ENCODE measurements at places on chromosomes 1 and 21.
A peak's percentile ranks its signal among the peaks of the same experiment; 100 is the strongest.

GRCh38 chr1:66132324-66132723 is 339.6 kb downstream of the PDE4B start:
- no peak for DNase-seq

- DNase-seq, result no peak
These were observed 91.9 kb upstream of the PLXNA2 start for GRCh38 chr1:208336137-208336518.

- no peak for DNase-seq
These were observed 108.1 kb downstream of the MAP3K21 start for GRCh38 chr1:233435622-233436021.

GRCh38 chr1:181126871-181127587 is 38.5 kb downstream of the IER5 start:
- peak; percentile 48 for DNase-seq

- no peak for DNase-seq
These were observed 10.6 kb upstream of the CAPZB start for GRCh38 chr1:19495799-19496526.

- DNase-seq, result no peak
These were observed 59.8 kb downstream of the ADCY10 start for GRCh38 chr1:167854184-167854583.

GRCh38 chr1:115258302-115258866 is 79.7 kb downstream of the NGF start:
- DNase-seq, result no peak

DNA sequence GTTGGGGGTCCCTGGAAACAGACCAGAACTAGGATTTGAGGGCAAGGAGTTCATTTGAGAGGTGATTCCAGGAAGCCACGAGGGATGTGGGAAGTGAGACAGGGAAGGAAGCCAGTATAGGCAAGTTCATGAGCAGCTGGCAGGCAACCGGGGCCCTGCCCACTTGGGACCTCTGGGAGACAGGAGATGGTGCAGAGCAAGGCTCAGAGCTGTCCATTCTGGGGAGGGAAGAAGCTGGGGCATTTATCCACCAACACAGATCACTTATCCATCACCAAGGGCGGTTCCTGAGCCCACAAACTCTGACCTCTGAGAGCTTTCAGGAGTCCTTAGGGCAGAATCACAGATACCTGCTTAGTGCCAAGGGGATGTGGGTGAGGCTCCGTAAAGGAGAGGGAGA is 16.8 kb downstream of the EDN2 start:
- DNase-seq, result no peak

DNA sequence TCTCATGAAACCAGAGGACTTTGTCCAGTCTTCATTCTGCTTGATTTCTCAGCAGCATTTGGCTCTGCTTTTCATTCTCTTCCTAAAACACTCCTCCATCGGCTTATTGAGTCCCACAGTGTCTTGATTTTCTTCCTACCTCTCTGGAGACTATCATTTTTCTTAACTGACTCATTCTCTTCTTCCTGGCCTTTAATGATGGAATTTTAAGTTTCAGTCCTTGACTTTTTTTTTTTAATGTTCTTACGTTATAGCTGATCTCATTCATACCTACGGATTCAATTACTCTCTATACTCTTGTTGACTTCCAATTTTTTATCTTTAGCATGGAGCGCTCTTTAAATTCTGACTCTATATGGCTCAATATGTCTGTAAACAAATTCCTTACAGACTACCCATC is 111.1 kb downstream of the NEK7 start:
- DNase-seq, result no peak

DNA sequence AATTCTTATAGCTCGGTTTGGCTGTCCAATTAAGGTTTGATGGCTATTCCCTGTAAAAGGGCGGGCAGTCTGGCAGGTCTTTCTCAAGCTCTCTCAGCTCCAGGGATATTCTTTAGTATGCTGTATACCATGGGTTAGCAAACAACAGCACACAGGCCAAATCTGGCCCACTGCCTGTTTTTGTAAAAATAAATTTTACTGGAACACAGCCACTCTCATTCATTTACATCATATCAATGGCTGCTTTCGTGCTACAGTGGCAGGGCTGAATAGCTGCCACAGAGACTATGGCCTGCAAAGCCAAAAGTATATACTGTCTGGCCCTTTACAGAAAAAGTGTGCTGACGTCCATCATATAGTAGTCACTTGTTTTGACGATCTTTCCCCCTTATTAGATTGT is 32.0 kb downstream of the MACO1 start:
- no peak for DNase-seq

DNA sequence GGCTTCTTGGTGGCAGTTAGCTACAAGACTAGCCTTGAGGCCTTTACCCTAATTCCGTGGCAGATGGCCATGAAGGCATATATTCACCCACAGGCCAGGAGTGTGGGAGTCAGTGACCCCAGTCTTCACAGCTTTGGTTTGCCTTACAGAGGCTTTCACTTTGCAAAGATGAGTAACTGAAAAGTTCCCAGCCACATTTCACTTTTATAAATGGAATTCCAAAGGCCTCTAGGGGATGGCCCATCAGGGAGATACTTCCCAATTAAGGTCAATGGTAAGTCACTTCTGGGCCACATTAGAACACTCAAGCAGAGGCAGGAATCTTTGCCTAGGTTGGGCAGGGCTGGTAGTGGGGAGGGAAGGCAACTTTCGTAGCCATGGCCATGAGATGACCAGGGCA is 13.1 kb upstream of the HEYL start:
- DNase-seq, result no peak

DNA sequence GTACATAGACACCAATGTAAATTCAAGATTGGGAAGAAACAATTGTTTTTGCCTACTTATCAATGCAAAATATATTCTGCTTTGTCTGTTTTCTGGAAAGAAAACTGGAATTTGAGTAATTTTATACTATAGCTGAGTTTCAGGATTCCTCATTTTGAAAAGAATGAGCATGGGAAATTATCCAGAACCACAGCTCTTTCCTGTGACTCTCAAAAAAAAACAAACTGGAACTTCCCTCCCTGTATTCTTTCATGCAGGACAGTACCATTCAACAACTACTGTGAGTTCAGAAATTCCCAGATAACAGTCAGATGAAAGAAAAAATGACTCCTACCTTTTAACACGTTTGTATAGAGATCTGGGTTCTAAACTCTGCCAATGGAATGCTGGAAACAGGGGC is 372.4 kb downstream of the TGFB2 start:
- no peak for DNase-seq

DNA sequence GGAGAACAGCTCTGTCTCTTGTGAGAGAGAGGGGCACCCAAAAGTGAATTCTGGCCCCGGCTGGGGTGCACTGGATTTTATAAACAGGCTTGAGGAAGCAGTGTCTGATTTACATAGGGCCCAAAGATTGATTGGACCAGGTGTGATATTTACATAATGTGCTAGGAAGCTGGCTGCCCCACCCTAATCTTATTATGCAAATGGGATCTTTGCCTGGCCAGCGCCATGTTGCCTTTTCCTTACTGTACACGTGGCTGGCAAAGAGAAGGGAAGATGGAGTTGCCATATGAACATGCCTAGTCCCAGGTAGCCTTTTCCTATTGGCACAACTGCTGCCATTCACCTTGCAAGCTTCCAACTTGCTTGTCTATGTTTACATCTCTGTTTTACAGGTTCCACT is 29.0 kb upstream of the CFHR4 start:
- no peak for DNase-seq

DNA sequence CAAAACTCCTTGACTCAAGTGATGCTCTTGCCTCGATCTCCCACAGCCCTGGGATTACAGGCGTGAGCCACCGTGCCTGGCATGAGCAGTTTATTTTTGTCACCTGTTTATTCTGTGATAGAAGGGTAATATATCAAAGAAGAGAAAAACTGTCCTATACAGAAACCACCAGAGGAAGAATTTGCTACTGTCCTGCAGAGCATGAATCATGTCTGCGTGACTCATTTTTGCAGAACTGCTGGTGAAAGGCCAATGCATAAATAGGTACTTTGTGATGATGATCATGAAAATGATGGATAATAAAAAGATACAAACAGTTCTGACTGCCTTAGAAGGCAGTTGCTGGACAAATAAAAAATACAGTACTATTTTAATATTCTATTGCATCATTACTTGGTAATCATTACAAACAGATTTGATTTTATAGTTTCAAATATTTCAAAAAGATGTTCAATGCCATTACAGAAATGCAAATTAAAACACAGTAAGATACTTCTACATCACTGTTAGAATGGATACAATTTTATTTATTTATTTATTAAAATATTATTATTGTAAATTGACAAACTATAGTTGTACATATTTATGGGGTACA is 26.5 kb downstream of the RIPPLY3 start:
- no peak for DNase-seq

- no peak for DNase-seq
These were observed 4.5 kb downstream of the FHL3 start for GRCh38 chr1:38000529-38001455.

DNA sequence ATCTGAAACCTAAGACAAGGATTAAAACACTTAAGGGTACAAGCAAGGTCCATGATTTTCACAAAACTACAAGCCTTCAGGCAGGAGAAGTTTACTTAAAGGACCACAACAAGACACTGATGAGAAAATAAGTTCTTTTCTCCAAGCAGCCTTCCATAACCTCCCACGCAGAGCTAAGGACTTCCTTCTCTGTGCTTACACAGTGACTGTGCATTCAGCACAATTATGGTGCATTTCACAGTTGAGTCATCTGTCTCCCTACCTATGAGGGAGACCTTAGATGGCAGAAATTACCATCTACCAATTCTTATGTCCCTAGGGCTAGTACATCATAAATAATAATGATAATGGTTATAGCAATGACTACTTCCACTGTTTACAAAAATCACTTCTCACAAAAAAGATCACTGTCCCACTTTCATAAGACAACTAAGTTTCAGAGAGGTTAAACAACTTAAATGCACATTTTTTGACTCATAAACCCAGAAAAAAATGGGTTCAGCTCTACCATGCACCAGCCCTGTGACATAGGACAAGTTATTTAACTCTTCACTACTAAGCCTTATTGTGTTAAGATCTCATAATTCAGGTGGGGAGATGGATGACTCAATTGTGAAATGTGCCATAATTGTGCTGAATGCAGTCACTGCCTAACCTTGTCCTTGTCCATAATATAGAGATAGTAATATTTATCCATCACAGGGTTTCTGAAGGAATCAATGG is 45.3 kb downstream of the TARBP1 start:
- no peak for DNase-seq

- no peak for DNase-seq
These were observed 69.3 kb upstream of the CASZ1 start for GRCh38 chr1:10865518-10866320.

DNA sequence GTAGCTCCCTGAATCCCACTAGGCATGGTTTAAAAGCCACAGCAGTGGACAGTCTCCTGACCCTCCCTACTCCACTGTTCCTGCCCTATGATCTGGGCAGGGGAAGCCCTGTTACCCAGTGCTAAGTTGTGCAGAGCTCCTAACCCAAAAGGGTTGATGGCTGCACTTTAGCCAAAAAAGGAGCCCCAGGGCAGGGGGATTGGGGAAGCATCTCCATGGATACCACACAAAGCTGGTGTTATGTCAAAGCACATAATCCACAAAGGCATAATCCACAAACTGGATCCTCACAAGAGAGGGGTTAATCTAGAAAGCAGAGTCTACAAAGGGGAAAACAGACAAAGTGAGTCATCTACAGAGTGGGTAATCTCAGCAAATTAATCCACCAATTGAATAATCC is 5.7 kb downstream of the RSPO1 start:
- DNase-seq, result no peak

DNA sequence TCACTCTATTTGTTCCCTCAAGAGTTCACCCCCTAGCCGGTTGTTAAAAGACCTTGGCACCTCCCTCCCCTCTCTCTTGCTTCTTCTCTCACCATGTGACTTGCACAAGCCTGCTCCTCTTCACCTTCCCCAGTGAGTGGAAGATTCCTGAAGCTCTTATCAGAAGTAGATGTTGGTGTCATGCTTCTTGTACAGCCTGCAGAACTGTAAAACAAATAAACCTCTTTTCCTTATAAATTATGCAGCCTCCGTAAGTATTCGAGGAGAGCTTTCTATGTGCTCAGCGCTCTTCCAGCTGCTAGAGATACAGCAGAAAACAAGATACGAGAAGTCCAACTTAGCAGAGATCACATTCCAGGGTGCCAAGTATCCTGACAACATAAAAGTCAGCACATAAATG is 147.0 kb upstream of the RUNX1 start:
- DNase-seq, result no peak
